ENCODE measurements at places on chromosomes 6 and 20.
A peak's percentile ranks its signal among the peaks of the same experiment; 100 is the strongest.

- DNase-seq, result no peak
These were observed 2.6 kb downstream of the DDR1 start for GRCh38 chr6:30886897-30887255.

GRCh38 chr6:45001663-45002062 is 326.5 kb upstream of the RUNX2 start:
- peak; percentile 75 for DNase-seq

GRCh38 chr6:139570166-139570565 is 195.7 kb upstream of the CITED2 start:
- DNase-seq, result no peak

GRCh38 chr20:38260025-38260377 is 534 bp downstream of the KIAA1755 start:
- DNase-seq, result no peak

- no peak for DNase-seq
These were observed 56.2 kb upstream of the MLN start for GRCh38 chr6:33860006-33860405.

DNA sequence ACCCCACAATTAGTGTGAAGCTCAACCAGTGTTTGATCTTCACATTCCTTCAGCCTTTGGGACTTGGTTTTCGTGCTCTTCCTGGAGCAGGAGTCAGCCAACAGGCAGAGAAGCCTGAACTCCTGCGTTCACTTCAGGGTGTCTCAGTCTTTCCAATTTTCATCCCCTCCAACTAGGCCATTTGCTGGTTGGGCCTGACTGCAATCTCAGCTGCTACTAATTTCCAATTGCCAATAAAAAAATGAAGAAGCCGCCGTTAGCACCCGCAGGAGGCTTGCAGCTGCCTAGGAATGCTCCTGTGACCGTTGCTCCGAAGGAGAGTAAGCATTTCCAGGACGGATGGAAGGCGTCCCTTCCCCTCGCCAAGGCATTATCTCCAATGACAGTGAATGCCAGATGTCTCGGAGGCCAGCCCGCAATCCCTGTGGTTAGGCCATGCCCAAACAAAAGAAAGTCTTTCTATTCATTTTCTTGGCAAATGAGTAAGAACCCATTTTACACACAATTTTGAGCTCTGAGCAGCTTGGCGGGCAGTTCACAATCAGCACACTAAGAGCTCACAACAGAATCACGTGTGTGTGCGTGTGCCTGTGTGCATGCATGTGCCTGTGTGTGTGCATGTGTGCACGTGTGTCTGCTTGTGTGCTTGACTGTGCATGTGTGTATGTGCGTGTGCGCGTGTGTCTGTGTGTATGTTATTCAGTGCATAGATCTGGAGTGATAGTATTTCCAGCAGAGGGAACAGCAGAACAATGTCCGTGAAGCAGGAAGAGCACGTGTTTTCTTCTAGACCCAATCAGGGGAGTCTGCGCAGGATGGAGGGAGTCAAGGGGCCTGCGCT is 301.2 kb downstream of the SMOC2 start:
- DNase-seq, result no peak

DNA sequence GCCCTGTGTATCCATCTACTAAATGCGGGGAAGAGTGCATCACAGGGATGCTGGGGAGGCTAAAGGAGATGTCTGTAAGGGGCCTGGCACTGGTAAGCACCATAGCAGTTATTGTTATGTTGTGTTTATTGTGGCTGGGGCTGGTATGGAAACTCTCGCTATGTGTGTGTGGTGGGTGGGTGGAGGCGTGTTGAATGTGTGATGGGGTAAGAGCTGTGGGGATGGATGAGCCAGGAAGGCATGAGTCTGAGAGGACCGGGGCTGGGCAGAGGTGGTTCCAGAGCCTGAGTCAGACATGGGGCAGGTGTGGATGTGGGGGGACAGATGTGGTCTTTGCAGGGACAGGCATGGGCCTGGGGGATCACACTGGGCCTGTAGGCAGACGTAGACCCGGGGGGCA is 88.1 kb downstream of the GRM4 start:
- DNase-seq, result no peak

- DNase-seq, result peak; percentile 89
These were observed 1.6 kb downstream of the SAMD10 start for GRCh38 chr20:63977739-63978276.

GRCh38 chr20:62588458-62589149 is 53.7 kb upstream of the SLCO4A1 start:
- DNase-seq, result no peak

DNA sequence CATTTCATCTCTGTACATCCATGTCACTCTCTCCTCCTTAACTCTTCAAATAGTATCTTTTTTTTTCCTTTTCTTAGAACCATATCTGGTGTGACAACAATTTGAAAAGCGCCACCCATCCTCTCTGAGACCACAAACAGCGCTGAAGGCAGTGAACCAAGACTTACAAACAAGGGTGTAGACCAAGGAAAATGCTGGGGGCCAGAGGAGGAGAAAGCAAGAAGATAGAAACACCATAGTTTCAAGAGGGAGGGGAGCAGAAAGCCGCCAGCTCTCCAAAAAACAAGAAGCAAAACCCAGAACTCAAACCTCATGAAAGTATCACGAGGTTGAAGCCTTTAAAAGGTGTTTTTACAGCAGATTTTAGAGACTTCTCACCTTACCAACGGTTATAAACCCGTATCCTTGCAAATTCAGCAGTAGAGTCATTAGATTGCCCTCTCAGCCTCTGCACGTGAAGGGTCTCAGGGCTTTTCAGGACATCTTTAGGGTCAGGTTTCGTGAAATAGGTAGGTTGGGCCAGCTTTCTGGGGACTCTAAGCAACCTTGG is 13.3 kb upstream of the RIPOR2 start:
- no peak for DNase-seq

DNA sequence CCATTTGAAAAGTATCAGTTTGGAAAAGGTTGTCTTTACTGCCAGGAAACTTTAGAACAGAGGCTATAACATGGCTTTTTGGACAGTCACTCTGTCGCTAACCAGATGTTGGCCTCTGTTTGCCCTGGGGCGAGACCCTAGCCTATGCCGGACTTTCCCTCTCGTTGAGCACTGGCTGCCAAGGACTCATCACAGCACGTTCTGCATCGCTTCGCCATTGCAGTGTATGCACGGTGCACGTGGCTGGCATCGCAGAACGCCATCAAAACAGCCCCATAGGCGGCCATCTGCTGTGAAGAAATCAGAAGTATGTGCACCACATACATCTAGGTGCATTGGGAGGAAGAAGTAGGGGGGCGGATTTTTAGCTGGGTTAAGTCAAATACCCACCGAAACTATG is 156.4 kb downstream of the EYA2 start:
- DNase-seq, result no peak

DNA sequence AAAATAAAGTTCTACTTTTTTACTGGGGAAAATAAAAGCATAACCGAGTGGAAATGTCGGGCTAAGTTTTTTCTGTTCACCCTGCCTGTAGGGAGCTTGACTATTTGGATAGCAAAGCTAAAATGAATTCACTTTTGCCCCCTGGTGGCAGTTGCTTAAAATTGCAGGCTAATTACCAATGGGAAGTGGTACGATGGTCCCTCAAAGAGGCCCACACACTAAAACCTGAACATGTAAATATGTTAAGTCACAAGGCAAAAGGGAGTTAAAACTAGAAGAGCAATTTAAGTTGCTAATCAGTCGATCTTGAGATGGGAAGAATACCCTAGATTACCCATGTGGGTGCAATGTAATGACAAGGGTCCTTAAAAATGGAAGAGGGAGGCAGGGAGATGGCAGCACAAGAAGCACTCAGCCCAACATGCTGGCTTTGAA is 916 bp upstream of the SUN5 start:
- DNase-seq, result peak; percentile 56

- DNase-seq, result no peak
These were observed 26.9 kb downstream of the BFSP1 start for GRCh38 chr20:17504066-17504897.

- DNase-seq, result no peak
These were observed 50.8 kb downstream of the CD109 start for GRCh38 chr6:73746787-73747186.

GRCh38 chr6:159325476-159325875 is 156.3 kb downstream of the FNDC1 start:
- DNase-seq, result no peak

DNA sequence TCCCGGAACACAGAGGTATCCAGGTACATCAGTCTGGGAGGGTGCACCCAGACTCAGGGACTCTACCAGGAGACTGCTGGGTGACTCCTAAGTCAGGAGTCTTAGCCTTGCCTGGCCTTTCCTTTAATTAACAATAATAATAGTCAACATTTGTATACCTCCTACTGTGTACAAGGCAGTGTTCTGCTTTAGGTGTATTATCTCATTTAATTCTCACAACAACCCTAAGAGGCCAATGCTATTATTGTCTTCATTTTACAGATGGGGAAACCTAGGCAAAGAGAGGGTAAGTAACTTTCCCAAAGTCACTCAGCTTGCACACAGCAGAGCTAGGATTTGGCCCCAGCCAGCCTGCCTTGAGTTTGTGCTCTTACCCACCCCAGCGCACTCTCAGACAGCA is 39.6 kb downstream of the MRPL14 start:
- DNase-seq, result no peak

DNA sequence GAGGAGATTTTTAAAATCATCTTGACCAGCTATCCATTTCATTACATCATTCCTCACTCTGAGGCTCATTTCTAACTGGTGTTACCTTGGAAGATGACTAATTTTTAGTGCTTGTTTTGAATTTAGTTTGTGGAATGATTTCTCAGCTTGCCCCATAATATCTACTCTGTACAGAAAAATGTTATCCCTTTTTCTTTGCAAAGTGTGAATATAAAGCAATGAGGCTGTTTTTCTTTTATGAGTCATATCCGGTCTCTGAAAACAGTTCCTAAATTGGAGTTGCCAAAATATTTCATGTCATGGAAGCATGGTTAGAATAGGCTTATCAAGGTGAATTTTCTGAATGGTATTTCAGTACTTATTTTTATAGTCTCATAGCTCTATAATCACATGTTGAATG is 43.8 kb downstream of the FUT9 start:
- DNase-seq, result no peak

DNA sequence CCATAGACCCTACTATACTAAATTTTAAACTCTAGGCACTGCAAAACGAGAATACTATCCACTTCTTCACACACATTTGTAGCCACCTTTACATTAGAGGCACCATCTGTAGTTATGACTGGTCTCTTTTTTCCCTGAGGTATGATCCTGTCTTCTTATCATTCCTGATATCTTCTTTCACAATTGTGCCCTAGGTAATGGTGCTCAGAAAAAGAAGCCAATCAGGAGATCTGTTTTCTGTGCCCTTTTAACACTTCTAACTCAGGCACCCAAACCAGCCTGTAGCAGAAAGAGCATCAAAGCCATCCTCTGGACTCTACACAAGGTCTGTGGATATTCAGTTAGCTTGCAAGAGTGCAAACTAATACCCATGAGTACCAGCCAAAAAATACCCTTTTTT is 149.7 kb upstream of the SGK1 start:
- no peak for DNase-seq

- no peak for DNase-seq
These were observed 52.3 kb downstream of the MOCS1 start for GRCh38 chr6:39881851-39882530.

DNA sequence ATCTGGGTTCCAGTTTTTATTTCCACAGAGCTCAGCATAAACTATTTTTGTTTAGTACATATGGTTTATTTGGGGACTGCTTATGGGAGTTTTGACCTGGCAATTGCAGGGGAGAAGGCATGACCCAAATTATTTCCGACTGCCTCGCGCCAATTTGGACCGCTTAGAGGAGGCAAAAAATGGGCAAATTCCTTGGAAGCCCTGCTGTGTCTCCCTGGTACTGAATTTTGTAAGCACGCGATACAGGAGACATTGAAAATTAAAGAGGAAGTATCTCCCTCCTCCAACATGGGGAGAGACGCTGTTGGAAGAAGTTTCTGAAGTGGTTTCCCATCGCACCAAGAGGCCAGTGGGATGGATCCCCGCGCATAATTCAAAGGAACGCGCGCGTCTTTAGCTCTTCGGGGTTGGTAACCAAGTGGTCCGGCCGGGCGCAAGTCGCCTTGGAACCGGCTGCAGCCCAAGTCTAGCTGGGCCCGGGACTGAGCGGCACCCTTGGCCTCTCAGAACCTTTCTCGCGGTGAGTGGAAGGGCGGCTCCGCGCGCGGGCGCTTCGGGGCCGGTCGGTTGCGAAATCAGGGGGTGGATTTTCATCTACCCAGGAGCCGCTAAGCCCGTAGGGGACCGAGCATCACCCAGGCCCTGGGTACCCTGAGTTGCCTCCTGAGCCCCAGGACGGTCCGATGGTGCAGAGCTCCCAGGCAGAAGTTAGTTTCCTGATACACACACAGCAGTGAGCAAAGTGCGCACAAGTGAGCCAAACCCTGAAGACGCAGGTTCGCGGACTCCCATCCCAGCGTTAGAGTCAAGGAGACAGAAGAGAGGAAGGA is 6.2 kb downstream of the NKX2-2 start:
- DNase-seq, result no peak

- DNase-seq, result no peak
These were observed 31.7 kb downstream of the GSTA3 start for GRCh38 chr6:52877786-52878185.

DNA sequence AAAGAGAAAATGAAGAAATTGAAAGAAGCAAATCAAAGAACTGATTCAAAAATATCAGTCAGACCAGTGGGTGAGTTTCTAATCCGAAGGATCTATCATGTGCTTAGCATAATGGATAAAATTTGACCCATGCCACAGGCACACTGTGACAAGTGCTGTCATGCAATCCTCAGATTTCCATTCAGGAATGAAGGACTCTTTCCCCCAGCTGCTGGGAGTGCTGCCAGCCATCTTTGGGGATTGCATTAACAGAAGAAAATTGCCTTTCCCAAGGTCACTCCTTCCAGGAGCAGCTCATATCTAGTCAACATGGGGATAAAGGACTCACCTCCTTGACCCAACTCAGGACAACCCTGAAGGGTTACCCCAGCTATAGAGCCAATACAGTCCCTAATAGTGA is 316.7 kb upstream of the TBX18 start:
- no peak for DNase-seq

DNA sequence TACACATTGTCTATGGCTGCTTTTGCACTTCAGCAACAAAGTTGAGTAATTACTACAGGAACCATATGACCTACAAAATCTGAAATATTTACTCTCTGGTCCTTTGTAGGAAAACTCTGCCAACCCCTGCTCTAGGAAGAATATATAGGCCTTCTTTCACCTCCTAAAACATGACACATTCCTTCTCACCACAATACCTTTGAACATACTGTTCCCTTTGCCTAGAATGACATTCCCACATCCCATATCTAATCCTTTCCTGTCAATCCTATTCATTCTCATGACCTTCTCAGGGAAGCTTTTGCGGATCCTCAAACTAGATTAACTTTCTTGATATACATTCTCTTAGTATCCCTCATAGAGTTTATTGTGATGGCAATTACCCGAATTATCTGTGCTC is 18.0 kb upstream of the NCOA6 start:
- no peak for DNase-seq

DNA sequence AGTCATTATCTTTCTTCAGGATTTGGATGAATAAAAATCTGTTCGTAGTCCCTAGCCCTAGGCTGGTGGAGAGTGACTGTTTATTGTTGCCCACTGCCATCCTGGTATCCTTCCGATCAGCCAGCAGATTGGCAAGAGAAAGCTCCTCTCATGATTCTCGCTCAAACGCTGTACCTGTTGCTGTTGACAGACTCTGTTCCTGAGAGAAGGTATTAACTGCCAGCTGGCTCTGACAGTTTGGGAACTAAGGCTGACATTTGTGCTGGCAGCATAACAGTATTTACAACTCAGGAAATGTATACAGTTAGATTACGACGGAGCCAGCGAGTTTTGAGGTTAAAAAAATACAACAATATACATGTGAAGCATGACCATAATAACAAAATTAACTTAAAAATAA is 674.5 kb downstream of the PRKN start:
- no peak for DNase-seq
